Tibial nerve (tissue), 4 donors: ENCODE measurements at places on chromosomes 4 and X.

DNA sequence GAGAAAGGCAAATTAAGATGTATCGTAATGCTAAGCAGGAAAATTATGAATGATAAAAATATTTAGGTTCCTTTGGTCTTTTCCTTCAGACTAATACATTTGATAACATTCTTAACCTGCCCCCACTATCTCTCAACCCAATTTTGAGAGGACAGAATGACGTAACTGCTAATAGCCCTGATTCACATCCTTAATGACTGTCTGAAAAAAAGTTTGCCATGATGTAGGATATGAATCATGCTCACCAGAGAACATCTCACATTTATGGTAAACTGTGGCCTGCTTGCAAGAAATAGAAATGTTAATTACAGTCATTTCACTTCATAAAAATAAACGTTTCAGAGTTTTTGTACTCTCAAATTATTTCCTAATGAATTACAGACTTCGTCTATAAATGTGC lies 128.0 kb upstream of the VEGFC start:
- no peaks in the 10 kb centered on the region for H3K36me3 ChIP-seq
- no peaks in the 10 kb centered on the region for H3K4me1 ChIP-seq
- H3K4me3 ChIP-seq = no peak overlapping the region
- H3K27ac ChIP-seq = no peak overlapping the region
- no peak for DNase-seq

- H3K36me3 ChIP-seq = no peaks in the 10 kb centered on the region
- H3K4me3 ChIP-seq = no peak overlapping the region
- no peak overlapping the region for H3K27ac ChIP-seq
- peaks cover 3% of the 10 kb centered on the region for H3K27me3 ChIP-seq
- H3K4me1 ChIP-seq = no peaks in the 10 kb centered on the region
Observed at GRCh38 chrX:112266136-112266535, 183.6 kb upstream of the TRPC5 start.

DNA sequence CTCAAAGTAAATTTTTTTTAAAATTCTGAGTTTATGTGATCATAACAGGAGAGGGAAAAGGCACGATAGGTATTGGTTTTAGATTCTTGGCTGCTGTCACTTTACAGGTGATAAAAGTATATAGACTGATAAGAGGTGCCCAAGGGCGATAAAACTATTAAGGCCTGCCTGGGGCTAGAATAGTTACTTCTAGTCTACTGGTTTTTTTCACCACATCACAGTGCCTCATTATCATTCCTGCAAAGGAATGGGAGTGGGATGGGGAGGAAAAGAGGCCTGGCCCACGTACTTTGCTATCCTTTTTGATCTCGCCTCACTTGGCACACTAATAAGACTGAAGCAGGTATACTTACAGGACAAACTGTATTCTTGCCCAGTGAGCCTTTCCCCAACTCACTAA lies 46.6 kb downstream of the CXorf58 start:
- no peaks in the 10 kb centered on the region for H3K27me3 ChIP-seq
- no peak overlapping the region for H3K4me3 ChIP-seq
- H3K27ac ChIP-seq = no peak overlapping the region
- no peaks in the 10 kb centered on the region for H3K4me1 ChIP-seq
- no peaks in the 10 kb centered on the region for H3K36me3 ChIP-seq
- no peak for DNase-seq

- H3K27me3 ChIP-seq = no peaks in the 10 kb centered on the region
- no peak for DNase-seq
- peaks cover 7% of the 10 kb centered on the region for H3K4me1 ChIP-seq
- no peaks in the 10 kb centered on the region for H3K36me3 ChIP-seq
Observed at GRCh38 chr4:11426003-11426402, 2.7 kb downstream of the HS3ST1 start.

- no peak for DNase-seq
- H3K36me3 ChIP-seq = no peaks in the 10 kb centered on the region
- H3K4me3 ChIP-seq = no peak overlapping the region
- no peaks in the 10 kb centered on the region for H3K27me3 ChIP-seq
Observed at GRCh38 chr4:42716996-42717395, 60.1 kb upstream of the ATP8A1 start.

GRCh38 chr4:140186651-140187315 lies 32.8 kb upstream of the MAML3 start:
- no peak overlapping the region for H3K27ac ChIP-seq
- H3K4me1 ChIP-seq = peaks cover 6% of the 10 kb centered on the region
- H3K4me3 ChIP-seq = no peak overlapping the region
- DNase-seq = no peak
- H3K36me3 ChIP-seq = no peaks in the 10 kb centered on the region
- no peaks in the 10 kb centered on the region for H3K27me3 ChIP-seq
